Retinal pigment epithelial cell (primary cell): ENCODE measurements at places on chromosomes 7 and 10.

- no peak for DNase-seq
These were observed 7.7 kb downstream of the CLCN1 start for GRCh38 chr7:143323653-143324052.

GRCh38 chr7:47730142-47730541 lies 148.2 kb upstream of the TNS3 start:
- DNase-seq, result no peak

GRCh38 chr7:4051696-4052095 lies 630.4 kb upstream of the FOXK1 start:
- no peak for DNase-seq

- no peak for DNase-seq
These were observed 1035.1 kb downstream of the CNTNAP2 start for GRCh38 chr7:147151661-147152060.

GRCh38 chr7:142886866-142887265 lies 1.3 kb upstream of the TRPV6 start:
- DNase-seq, result no peak
